Activated effector memory CD4-positive, alpha-beta T cell treated with anti-CD3 and anti-CD28 coated beads, Interleukin-2, amount 50 U/mL, for 16 hours (primary cell): ENCODE measurements at places on chromosomes 13 and 19.

DNA sequence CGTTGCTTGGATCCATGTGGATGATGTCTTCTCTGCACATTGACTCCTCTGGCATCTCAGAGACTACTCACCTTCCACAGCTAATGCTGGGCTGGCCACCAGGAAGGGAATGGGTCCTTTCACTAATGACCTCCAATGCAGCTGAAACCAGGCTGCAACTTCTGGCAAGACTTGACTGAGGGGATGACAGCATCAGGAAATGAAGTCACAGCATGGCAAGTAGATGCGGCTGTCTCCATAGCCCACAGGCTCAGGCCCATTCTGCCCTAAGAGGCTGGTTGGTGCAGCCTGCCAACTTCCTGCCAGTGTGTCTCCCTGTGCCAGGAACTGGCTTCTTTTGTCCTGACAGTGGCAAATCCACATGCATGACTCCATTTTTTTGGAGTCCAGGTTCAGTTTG lies 467.3 kb downstream of the TSHZ3 start:
- DNase-seq = no peak

DNA sequence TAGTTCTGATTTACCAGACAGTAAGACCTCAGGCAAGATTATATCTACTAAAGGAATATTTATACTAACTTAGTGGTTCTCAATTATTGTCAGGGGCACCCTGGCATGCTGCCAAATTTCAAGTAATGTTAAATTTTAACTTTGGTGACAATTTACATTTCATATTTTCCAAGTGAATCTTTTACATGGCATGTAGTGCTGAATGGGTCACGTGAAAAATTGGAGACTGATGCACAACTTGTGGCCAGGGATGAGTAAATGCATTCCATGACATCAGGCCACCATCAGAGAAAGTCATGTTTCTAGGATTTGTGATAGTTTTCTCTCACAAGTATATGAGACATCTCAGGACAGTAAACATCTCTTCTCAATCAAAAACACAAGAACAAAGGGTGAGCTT lies 202.6 kb upstream of the SOX21 start:
- DNase-seq = no peak

- no peak for DNase-seq
Observed at GRCh38 chr13:69999875-70000274, 107.8 kb upstream of the ATXN8OS start.

DNA sequence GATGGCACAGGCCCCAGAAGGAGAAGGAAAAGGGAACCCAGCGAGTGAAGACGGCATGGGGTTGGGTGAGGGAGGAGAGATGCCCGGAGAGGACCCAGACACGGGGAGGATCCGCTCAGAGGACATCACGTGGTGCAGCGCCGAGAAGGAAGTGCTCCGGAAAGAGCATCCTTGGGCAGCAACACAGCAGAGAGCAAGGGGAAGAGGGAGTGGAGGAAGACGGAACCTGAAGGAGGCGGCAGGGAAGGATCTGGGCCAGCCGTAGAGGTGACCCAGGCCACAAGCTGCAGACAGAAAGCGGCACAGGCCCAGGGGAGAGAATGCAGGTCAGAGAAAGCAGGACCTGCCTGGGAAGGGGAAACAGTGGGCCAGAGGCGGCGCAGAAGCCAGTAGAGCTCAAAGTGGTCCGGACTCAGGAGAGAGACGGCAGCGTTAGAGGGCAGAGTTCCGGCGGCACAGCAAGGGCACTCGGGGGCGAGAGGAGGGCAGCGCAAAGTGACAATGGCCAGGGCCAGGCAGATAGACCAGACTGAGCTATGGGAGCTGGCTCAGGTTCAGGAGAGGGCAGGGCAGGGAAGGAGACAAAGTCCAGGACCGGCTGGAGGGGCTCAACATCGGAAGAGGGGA lies 1.1 kb downstream of the PPP1R12C start:
- DNase-seq = peak; percentile 86

GRCh38 chr13:90896002-90896401 lies 451.5 kb upstream of the MIR17HG start:
- DNase-seq = no peak

DNA sequence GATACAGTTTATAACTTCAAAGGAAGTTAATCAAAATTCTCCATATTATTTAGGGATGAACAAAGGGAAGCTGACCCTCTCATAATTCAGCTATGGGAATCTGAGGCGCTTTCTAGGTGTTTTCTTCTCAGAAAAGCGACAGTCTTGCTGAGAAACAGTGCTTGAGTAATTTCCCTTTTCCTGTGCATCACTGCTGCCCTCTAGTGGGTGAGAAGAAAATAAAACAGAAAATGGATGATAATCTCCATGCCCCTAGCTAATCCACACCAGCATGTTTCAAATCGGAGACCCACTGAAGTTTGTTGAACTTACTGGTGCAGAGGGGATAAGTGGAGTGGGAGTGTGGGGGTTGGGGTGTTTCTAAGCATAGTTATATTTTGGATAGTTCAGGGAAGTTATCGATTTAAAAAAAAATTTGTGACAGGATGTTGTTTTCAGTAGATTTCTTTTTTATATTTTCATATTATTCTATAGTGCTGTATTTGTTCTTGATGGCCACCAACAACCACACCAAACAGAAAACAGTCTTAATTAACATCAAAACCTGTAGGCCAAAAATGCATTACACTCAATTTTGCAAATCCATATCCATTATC lies 21.4 kb downstream of the LCP1 start:
- no peak for DNase-seq

- no peak for DNase-seq
Observed at GRCh38 chr19:55340784-55341147, 1.1 kb downstream of the KMT5C start.

- DNase-seq = no peak
Observed at GRCh38 chr13:83831796-83832195, 50.5 kb downstream of the SLITRK1 start.

GRCh38 chr13:37950016-37950415 lies 80.4 kb upstream of the TRPC4 start:
- DNase-seq = no peak

GRCh38 chr19:8127311-8127710 lies 22.1 kb downstream of the FBN3 start:
- no peak for DNase-seq

GRCh38 chr19:41308450-41309179 lies 1.4 kb upstream of the CCDC97 start:
- peak; percentile 99 for DNase-seq

GRCh38 chr13:31898378-31899071 lies 133.0 kb upstream of the FRY start:
- no peak for DNase-seq

DNA sequence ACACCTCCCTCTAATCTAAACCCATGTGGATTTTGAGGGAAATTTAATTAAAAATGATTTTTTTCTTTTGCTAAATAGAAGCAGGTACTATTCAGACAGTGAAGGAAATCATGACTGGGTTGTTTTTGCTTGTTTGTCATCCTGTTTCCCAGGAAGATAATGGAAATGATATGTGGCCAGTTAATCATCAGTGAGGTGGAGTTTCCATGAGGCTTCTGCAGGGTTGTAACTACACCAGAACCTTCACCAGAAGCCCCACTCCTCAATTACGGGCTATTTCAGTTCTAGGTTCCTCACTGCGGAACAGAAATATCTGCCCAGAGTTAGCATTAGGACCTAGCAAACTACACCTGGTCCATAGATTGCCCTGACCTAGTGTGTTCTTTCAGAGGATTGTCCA lies 394.0 kb downstream of the DLEU7 start:
- no peak for DNase-seq

GRCh38 chr19:40610396-40611064 lies 9.4 kb downstream of the LTBP4 start:
- DNase-seq = peak; percentile 86

- no peak for DNase-seq
Observed at GRCh38 chr19:31171936-31172335, 177.3 kb downstream of the TSHZ3 start.

DNA sequence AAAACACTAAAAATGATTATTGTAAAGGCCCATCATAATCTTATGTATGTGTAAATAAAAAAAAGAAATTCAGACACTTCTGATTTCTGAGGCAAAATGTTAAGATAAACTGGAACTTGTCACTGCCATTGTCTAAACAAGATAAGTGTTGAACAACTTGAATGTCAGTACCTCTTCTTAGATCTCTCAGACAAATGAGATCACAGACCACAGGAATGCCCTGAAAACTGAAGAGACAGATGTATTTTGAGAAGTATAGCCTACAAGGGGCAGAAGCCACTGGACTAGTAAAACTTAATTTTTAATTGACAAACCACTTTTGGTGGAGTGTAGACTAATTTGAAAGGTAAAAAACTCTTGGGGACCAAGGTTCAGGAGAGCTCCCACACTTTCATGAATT lies 375.5 kb upstream of the SLITRK5 start:
- no peak for DNase-seq

DNA sequence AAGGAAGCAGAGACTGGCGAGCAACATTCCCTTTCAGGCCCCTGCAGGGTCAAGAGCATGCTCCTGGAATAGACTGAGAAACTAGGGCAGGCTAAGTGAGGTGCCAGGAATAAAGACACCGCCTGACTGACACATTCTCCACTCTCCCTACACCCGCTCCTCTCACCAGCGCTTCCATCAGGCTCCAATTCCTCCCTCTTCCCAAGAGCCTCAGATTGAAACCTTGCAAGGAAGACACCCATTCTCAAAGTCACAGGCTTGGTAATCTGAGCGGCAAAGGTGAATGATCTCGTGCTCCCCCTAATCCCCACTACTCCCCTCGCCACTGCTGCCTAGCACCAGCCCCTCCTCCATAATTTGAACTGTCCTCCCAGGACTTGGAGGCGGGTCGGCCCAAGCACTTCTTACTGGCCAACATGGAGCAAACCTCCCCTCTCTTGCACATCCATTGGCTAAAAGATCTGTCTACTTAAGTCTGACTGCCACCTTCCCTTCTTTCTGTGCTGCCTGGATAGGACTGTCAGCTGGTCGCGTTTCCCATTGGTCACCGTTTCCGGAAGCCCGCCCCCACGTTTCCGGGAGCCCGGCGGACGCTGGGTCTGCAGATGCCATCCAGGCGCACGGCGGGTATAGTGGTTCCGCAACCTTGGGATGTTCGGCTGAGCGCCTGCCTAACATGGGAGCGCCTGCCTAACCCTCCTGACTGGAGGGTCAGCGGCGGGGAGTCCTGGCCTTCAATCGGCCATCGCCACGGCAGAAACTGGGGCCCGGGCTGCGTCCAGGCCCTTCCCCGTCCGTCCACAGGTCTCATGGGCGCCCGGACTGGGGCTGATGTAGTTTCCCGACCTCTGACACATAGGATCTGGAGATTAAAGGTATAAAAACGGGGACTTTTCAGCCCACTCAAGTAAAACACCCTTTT lies 33.6 kb downstream of the ZNF383 start:
- peak; percentile 64 for DNase-seq

GRCh38 chr13:49435992-49436391 lies 7.9 kb downstream of the CAB39L start:
- DNase-seq = no peak

GRCh38 chr13:26760832-26761582 lies 421 bp upstream of the GPR12 start:
- no peak for DNase-seq

DNA sequence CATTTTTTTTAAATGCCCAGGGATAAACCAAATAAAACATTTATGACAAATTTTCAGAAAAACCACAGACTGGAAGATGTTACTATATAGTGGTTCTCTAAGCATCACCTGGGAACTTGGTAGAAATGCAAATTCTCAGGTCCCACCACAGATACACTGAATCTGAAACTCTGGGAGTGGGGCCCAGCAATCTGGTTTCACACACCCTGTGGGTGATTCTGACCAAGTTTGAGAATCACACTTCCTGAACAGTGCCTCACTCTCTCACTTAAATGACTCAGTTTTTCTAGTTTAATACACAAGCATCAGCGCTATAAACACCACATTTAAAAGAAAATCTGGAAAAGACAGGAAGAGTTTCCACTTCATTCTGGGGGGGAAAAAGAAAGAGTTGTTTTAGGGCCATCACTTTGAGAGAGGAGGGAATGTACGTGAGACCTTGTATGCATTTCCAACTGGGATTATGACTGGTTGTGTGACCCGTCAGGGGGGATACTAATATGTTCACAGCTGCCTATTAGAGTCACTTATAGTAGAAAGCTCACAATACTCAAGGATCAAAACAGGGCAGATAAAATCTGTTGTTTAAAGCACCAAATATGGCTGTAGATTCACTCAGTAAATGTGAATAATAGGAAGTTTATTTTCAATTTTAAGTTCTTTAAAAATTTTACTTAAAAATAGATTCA lies 567.7 kb downstream of the GPC6 start:
- no peak for DNase-seq

GRCh38 chr19:49272204-49272603 lies 52.8 kb downstream of the SLC6A16 start:
- DNase-seq = no peak

GRCh38 chr13:53004573-53004972 lies 24.0 kb upstream of the OLFM4 start:
- no peak for DNase-seq

DNA sequence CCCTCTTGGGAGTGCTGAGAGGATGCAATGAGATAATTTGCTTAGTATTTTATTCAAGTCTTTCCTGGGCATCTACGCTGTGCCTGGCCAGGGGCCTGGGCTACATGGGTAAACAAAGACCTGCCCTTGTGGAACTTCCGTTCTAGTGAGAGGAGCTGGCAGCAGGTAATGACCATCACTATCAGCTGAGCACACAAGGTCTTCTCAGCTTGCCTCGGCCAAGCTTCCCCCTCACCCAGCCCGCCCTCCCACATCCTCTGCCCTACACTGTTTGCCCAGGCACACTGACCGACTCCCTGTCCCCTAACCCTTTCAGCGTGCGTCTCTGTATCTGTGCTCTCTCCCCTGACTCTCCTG lies 8.6 kb upstream of the FKRP start:
- DNase-seq = no peak

DNA sequence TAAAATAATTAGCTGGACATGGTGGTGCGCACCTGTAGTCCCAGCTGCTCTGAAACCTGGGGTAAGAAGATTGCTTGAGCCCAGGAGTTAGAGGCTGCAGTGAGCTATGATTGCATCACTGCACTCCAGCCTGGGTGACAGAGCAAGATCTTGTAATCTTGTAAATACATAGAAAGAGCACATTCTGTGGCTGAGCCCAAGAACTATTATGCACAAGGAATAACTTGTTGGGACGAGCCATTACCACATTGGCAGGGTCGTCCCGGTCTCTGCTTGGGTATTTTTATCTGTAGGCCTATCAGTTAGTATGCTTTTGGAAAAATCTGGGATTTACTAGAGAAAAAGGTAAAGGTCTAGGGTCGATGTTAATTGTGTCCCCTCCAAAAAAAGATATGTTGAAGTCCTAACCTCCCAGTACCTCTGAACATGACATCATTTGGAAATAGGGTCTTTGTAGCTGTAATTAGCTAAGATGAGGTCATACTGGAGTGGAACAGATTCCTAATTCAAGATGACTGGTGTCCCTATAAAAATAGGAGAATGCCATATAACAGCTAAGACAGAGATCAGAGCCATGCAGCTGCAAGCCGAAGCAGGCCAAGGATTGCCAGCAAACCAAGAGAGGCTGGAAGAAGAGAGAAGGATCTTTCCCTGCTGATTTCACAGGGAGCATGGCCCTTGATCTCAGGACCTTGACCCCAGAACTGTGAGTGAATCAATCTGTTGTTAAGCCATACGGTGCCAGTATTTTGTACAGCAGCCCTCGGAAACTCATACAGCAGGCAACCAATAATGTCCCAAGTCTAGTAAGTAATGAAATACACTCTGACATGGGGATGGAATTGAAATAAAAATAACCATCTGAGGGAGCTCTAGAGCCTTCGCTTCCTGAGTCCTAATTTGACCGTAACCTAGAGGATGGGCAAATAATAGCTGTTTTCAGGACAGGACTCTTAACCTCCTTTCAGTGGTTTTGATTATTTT lies 77.0 kb downstream of the TM9SF2 start:
- DNase-seq = no peak
